HS-27A (cell line): ENCODE measurements at places on chromosomes 5 and 9.

GRCh38 chr9:132840980-132841379, 37.1 kb downstream of the AK8 start:
- DNase-seq = no peak

DNA sequence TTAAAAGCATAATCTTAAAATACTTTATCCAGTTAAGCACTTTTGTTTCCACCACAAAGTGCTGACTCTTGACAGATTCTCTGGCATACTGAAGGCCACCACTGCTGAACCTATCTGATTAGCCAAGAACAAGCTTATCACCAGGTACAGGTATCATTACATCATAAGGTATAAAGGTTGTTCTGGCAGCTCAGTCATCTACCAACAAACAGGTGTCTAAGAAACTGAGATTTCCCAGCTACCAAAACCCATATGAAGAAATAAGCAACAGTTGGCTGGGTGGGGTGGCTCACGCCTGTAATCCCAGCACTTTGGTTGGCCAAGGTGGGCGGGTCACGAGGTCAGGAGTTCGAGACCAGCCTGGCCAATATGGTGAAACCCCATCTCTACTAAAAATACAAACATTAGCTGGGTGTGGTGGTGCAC, 5.0 kb downstream of the MTMR12 start:
- DNase-seq = no peak

- no peak for DNase-seq
These were observed 52.2 kb upstream of the SPATA31E1 start for GRCh38 chr9:87830446-87830845.

DNA sequence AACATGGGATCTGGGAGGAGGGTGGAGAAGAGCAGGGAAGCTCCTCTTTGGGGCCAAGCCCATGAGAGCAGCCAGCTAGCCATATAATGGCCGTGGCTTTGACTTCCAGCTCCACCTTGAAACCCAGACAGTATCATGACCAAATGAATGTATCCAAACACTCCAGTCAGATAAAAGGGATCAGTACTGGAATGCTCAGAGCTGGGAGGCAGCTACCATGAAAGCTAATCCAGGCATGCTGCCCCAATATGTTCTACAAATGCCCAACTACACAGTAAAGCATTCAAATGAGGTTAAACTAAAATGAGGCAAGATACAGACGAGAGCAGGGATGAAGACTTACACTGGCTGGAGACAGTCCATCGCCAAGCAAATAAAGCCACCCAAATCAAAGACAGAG, 69.4 kb downstream of the FRMD3 start:
- no peak for DNase-seq

DNA sequence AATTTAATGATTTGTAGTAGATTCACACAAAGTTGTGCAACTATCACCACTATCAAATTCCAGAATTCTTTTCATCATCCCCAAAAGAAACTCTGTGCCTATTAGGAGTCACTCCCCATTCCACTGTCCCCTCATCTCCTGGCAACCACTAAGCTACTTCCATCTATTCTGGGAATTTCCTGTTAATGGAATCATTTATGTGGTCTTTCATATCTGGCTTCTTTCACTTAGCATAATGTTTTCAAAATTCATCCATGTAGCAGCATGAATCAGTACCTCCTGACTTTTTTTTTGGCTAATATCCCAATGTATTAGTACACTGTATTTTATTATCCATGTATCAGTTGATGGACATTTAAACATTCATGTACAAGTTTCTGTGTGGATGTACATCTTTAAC, 157.6 kb downstream of the TTC39B start:
- DNase-seq = no peak

GRCh38 chr5:179699616-179700237, 960 bp downstream of the CANX start:
- no peak for DNase-seq

- no peak for DNase-seq
These were observed 29.5 kb downstream of the SURF6 start for GRCh38 chr9:133306242-133307204.

GRCh38 chr9:126294331-126295081, 32.1 kb upstream of the MVB12B start:
- no peak for DNase-seq

- no peak for DNase-seq
These were observed 44.7 kb upstream of the CD180 start for GRCh38 chr5:67241326-67241725.

DNA sequence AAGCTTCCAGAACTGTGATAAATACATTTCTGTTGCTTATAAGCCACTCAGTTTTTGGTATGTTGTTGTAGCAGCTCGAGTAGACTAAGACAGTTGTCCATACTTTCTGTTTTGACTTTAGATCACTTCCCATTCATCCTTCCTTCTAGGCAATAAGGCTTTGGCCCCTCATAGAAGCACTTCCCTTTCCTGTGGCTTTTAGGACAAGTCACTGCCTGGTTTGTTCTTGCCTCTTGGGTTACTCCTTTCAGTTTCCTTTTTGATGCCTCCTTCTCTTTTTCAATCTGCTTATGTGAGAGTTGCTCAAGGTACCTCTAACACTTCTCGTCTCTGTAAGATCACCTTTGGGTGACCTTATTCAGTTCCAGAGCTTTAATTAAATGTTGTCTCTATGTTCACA, 72.4 kb upstream of the NTRK2 start:
- DNase-seq = no peak

GRCh38 chr9:98450496-98450895, 195.0 kb upstream of the TBC1D2 start:
- no peak for DNase-seq

DNA sequence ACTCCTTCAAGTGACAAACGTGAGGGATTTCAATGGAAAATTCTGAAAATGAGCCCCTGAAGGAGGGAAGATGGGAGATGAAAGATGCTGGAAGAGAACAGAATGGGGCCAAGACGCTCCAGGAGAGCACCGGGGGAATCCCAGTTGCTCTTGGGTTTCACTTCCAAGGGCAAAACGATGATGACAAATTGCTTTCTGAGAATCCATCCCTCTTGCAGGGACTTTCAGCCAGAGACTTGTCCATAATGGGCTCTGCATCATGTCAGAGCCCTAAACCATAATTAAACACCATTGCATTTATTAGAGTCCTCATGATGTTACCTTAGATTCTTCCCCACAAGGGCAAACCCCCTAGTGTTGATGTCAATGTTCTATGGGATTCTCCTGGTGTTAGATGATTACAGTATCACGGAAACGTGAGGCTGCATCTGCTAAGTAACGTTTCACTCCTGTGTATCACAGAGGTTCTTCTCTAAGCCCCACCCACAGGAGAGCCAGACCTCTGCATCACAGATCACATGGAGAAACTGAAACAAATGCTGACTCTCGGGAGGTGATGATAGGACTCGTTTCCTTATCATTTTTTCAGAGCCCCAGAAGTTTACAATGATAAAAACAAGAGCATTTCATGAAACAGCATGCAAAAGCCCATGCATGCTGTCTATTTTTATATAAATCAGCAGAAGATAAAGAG, 114.4 kb downstream of the TENT4A start:
- no peak for DNase-seq

DNA sequence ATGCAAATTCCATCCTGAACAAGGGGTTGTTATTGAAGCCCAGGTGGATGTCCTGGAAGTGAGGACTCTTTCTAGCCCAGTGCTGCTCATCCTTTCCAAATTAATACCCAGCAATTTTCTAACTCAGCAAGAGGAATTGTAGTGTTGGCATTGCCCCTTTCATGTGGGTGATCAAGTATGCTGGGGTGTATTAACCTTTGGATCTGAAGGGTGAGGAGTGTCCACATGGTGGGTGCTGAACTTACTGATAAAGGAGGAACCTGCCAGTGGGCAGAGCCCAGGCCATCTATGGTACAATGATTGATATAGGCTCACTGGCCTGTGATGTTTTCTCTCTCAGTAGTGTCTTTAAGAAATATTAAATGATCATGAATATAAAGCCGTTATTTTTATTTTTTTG, 210.1 kb downstream of the NTRK2 start:
- no peak for DNase-seq

- no peak for DNase-seq
These were observed 63.0 kb downstream of the FAT2 start for GRCh38 chr5:151528153-151528552.

DNA sequence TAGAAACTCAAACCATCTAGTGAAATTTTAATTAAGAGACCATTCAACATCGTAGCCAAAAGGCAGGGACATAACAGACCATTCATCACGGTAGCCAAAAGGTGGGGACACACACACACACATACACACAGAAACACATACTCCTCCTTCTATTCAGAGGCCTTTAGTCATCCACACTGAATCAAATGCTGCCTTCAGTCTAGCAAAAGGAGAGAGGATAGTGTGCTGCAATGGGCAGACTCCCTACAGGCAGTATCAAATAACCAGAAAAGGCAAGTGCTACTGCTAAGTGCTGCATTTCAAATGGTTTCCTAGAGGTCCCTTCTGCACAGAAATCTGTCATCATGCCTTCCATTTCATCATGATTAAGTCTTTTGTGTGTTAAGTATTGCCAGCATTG, 303.9 kb downstream of the TRIM32 start:
- DNase-seq = no peak

- DNase-seq = no peak
These were observed 145.5 kb downstream of the ERCC6L2 start for GRCh38 chr9:96020792-96021550.

DNA sequence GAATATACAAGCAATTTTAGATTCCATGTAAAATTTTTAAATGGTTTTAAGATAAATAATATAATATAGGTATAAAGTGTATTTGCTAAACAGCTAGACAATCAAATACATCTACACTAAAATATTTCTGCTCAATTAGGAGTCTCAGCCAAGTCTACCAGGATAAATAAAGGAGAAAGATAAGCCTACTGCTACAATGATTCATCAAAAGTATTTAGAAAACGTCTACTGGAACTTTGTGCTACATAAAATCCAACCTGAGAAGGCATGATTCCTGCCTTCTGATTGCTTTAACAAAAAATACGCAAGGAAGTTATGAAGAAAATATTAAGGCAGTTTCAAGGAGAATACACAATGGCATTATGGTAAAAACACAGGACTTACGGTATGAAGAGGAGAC, 570.6 kb downstream of the EFNA5 start:
- DNase-seq = no peak

DNA sequence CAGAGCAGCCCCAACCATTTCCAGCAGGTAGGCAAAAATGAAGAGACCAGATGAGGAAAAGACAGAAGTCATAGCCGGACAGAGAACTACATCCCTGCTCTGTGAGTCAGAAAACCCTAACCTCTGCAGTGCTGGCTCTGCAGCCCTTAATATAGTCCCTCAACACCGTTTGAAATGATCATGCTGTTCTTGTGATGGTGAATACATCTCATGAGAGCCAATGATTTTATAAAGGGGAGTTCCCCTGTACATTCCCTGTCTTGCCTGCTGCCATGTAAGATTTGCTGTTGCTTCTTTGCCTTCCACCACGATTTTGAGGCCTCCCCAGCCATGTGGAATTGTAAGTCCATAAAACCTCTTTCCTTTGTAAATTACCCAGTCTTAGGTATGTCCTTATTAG, 216.8 kb upstream of the RFX3 start:
- no peak for DNase-seq

DNA sequence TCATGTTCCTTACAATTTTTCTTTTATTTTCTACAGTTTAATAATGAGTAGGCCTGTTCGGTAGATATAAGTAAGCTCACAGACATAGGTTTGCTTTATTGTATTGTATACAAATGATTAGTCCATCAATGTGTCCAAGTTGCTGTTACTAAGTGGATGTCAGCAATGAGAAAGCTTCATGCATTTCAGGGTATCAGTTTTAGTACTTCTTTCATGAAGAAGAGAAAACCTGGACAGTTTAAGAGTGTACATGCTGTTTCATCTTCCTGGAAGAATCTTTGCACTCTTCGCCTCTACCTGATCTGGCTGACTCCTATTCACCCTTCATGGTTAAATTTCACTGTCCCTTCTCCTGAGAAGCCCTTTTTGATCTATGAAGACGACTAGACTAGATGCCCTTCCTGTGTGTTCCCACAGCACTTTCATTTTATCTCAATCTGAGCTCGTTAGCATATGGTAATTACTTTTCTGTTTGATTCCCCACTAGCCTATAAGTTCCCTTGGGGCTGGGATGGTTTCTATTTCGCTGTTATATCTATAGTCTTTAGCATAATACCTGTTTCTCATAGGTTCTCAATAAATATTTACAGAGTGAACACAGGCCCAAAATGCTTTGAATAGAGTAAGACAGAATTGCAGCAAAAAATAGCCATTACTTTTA, 70.7 kb downstream of the CETN3 start:
- no peak for DNase-seq

GRCh38 chr5:66660396-66660795, 64.2 kb downstream of the MAST4 start:
- DNase-seq = no peak

DNA sequence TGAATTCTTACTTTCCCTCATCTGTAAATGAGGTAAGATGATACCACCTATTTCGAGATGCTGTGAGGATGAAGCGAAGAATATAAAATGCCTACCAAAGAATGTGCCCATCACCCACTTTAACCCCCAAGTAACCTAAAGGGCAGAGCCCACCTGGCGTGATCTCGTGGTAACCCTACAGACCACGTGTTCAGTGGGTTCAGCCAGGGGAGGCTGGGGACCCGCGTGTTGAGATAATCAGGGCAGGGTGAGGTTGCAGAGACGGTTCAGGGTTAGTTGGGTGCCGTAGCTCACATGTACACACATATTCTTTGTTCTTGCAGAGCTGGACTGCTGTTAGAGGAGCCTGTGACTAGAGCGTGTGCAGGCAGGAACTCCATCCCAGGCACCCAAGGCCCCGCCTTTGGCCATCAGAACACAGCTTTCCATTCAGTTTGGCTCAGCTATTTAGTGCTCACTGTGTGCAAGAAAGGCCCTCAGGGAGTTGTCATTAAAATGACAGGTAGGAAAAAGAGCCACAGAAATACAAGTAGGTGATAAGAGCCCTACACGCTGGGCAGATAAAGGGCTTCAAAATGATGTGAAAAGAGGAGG, 56.5 kb upstream of the HAND1 start:
- DNase-seq = no peak

DNA sequence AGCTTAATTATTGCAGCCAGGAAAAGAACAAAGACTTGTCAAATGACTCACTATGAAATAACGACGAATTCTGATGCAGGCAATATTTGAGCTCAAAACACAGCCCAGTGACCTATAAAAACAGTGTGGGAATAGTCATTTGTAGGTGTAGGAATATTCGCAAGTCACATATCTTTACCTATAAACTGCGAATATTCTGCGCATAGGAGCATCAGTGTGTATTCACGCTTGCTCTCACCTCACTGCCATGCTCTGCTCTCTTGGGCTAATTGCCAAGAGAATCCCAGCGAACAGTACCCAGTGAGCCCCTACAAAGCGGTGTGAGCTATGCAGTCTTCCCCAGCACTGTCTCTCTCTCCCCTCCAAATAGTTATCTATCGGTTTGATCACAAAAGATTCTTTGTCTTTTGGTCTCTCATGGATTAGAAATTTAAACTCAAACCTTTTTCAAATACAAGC, 74.2 kb downstream of the ST8SIA4 start:
- no peak for DNase-seq

DNA sequence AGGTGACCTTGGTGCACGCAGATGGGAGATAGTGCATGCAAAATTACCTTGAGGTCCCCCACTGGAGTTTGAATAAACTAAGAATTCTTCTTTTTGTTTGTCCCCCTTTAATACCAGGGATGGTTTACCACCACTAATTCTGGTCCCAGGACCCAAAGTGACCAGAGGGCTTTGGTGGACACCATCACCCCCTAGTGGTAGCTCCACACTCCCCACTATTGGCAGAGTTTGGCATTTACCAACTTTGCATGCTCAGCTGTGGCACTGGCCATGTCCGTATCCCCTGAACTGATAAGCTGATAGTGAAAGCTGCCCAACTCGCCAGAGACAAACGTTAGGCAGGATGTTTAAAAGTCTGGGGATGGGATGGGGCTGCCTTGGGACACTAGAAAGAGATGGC, 3.3 kb downstream of the ASTN2 start:
- no peak for DNase-seq
